ENCODE measurements at places on chromosomes 6 and 20.

GRCh38 chr6:116102873-116103272 lies 2.2 kb downstream of the NT5DC1 start:
- DNase-seq: no peak

DNA sequence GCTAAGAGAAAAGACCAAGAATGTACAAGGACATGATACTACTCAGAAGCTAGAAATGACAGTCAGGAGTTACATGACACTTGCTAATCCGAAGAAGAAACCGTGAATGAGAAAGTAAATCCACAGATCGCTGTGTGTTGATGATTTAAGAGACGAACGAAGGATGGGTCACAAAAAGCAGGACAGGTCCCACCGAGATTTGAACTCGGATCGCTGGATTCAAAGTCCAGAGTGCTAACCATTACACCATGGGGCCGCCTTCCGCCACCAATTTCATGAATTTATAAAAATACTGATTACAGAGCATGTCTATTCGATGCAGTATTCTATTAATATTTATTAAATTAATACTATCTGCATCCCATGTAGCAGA lies 54.0 kb upstream of the BTN3A2 start:
- DNase-seq: no peak

DNA sequence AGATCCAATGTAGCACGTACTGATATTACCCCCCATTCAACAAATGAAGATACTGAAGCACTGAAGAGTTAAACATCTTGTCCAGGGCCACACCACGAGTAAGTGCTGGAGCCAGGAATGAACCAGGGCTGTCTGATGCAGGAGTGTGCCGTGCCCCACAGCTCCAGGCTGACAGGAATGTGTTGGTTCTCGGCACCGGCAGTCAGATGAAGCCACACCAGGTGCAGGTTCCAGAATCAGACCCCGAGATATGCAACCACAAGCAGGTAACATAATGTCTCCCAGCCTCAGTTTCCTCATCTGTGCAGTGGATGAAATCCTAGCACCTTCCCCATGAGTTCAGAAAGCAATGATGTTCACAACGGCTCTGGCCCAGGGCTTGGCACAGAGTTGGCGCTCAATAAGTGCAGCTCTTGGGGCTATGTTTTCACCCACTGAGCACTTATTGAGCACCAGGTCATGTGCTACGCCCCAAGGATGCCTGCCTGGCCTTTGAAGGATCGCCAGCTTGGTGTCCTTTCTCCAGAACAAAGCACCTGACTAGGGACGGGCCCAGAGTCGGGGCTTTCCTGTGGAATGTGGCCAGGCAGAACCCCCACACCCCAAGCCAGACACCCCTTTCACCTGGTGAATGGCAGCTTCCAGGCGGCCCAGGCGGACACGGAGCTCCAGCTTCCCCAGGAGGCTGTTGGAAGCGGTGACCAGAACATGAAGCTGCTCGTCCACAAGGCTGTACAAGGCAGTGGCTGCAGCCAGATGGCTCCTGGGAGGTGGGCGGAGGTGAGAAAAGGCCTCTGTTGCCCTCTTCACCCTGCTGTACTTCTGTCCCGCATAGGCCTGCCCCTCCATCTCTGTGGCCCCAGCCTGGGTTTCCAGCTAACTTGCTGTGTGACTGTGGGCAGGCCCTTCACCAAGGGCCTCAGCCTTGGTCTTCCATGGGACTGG lies 41.3 kb downstream of the KIAA1755 start:
- no peak for DNase-seq

DNA sequence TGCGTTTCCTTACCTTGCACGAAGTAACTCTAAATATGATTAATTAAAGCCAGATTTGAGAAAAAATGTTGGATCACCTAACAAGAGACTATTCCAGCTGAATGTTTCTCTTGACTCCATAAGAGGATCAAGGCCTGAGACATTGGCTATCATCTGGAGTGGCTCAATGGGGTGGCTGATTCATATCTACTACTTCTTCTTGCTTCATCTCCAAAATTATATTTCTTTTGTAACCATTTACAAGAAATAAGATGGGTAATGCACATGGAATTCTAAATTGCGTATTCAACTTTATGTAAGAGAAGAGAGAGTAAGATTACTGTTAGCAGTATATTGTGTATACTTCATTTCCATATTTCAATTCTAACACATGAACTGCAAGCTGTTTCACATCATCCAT lies 819.0 kb upstream of the EYS start:
- DNase-seq: no peak

DNA sequence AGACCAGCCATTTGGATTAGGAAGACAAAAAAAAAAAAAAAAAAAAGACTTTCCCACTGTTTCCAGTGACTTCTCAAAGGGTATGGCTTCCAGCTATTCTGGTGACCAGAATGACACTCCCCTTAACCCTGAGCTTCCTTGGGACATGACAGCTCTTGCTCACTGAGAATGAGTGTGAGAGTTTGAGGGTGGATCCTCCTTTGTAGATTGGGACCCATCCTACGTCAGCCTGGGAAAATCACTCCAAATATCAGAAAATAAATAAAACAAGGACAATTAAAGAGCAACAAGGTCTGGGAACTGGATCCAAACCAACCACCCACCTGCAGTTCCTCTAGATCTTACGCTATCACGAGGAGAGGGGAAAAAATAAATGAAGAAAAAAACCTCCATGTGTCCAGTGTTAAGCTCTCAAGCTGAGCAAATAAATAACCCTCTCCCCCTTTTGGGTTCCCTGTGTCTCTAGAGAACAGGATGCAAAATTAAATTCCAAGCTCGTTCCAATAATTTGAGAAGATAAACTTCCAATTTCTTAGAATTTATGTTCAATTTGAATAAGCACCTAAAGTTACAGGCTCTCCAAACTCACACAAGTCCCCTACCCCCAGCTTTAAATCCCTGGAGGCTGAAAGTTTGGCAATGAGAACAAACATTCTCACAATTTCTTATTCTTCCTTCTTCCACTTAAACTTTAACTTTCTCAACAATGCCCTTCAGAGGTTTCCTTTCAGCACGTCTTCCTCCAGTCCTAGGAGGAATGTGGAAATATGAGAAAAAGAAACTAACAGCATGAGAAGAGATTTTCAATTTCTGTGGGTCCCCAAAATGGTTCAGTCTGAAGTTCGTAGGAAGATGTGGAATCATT lies 170.2 kb downstream of the MTFR2 start:
- DNase-seq: no peak

DNA sequence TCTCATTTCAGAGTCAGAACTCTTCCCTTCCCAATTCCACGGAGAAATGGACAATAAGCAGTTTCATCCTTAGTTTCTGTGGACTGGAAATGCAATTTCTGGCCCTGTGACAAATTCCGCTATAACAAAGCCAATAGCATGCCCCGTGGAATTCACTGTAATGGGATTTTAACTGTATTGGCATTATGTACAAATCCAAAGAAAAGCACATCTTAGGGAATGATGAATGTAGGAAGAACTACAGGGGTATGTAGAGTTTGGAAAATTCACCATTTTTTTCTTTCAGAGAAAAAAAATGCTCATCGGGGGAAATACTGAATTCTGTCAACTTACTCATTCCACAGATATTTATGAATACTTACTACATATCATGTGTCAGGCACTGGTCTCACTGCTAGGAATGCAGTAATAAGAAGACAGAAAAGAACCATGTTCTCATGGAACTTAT lies 43.5 kb downstream of the KIF6 start:
- DNase-seq: no peak

DNA sequence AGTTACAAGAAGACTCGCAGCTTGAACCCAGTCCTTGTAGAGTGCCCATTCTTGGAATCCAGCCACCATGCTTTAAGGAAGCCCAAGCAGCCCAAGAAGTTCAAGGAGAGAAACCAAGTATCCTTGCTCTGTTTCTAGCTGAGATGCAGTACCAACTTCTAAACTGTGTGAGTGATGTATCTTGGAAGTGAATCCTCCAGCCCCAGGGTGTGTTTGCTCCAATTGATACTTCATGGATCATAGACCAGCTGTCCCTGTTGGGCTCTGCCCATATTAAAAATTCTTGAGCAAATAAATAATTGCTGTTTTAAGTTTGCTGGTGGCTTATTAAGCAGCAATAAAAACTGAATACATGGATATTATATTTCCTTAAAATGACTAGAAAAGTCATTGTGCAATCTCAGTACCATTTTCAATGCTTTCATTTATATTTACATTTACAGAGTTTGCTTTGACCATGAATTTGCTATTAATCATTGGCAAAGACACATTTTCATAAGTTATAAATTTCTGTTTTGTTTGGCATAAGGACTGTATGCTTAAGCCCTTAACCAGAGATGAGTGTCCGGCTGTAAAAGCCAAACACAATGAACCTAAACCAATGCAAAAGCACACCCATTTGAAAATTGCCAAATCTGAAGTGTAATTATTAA lies 9.2 kb downstream of the SPTLC3 start:
- DNase-seq: no peak

DNA sequence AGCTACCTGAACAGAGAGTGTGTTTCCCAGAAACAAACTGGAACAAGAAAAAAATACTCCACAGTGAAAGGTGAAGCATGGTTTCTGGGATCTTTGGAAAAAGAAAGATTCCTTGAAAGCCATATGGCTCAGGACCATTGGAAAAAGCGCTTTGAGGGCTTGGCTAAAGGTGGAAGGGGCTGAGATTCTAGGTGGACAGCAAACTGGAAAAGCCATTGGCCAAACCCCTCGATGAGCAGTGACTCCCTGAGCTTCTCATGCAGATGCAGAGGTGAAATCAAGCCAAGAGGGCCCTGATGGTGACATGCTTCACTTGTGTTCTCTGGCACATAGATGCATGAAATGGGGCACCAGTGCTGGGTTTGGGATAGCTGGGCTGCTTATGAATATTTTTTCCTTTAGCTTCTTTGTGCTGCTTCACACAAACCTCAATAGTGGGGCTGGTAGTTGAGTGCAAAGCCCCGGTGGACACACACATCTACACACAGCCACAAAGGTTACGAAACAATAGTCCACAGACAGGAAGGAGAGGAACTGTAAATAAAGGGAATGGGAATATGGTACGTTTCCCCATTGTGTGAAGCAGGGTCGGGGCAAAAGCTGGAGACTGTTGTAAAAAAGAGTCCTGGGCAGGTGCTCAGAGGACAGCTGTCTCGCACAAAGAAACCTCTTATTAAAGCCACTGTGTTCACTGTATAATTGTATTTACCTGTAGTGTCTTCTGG lies 117.8 kb downstream of the FOXA2 start:
- no peak for DNase-seq

DNA sequence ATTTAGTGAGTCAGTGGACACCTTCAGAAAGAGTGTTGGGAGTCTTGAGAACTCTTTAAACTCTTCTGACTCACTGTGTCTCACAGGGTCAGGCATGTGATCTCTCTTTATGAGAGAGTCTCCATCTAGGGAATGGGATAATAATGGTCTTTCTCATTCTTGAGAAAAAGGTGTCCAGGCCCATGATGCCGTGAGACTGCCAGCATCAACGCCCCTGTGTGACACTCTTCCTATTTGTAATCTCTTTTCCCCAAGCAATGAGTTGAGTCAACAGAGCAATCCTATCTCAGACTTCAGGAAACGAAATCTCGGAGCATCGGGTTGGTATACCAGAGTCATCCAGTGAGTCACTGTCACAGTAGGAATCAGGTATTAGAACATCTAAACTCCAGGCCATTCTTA lies 82.3 kb upstream of the BMP2 start:
- DNase-seq: no peak

GRCh38 chr6:120606743-120607142 lies 727.5 kb downstream of the TBC1D32 start:
- no peak for DNase-seq
